Foreskin keratinocyte (primary cell): ENCODE measurements at places on chromosomes 7 and 10. TPM values are rescaled to one million over a fixed set of nuclear protein-coding genes. Genes with fewer than 3 reads are reported as not detected.

GNAT3 gene
- not detected in 2 replicates for polyA plus RNA-seq

ZNF248 gene
- 1.3 and 1.6 TPM in 2 replicates for polyA plus RNA-seq

CPVL gene
- polyA plus RNA-seq = 0.97 and 3.2 TPM in 2 replicates

OR2A1 gene
- not detected in 2 replicates for polyA plus RNA-seq

KAT6B gene
- 0.69 and 0.80 TPM in 2 replicates for polyA plus RNA-seq

ANLN gene
- 54.4 and 68.6 TPM in 2 replicates for polyA plus RNA-seq

SLC16A9 gene
- 2.5 and 9.8 TPM in 2 replicates for polyA plus RNA-seq
